ENCODE measurements at places on chromosomes 7 and 10.

- DNase-seq: no peak
Measured at GRCh38 chr10:87860156-87860795, 3.1 kb downstream of the KLLN start.

GRCh38 chr10:84447701-84448400 is 119.5 kb downstream of the CCSER2 start:
- DNase-seq: no peak

DNA sequence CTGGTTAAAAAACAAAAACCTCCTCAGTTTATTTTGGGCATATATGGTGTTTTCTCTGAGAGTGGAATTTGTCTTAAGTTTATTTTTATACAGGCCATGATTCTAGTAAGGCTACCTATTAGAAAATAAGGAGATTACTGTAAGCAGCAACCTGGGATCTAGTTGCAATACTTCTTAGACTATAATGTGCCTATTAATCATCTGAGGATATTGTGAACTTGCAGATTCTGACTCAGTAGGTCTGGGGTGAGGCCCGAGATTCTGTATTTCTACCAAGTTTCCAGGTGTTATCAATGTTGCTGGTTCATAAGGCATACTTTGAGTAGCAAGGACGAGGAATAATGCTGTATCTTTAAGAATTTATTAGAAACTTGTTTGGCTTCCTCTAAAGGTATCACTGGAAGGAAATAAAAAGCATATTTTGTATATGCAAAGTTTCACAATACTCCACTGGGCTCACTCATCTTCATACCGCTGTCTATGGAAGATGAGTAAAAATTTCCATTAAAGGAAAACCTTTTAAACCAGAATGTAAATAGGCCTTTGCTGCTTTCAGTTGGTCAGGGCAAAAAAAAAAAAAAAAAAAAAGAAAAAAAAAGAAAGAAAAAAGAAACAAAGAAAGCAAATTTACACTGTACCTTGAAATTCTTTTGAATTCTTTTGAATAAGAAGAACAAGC is 105.8 kb downstream of the BMPER start:
- no peak for DNase-seq

DNA sequence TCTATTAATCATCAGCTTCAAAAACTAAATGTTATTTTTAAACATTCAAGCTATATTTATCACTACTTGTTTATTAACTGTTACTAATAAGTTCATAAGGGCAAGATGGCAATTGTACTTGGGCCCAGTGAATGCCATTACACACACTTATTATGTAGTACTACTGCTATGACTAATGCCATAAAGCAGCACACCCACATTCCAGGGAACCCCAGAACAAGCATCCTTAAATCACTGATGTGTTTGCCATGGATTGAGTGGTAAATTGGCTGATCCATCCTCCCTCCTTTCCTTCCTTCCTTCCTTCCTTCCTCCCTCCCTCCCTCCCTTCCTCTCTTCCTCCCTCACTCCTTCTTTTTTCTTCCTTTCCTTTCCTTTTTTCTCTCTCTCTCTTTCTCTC is 37.4 kb upstream of the RSU1 start:
- DNase-seq: no peak

- DNase-seq: no peak
Measured at GRCh38 chr10:97826892-97827291, 22.8 kb upstream of the GOLGA7B start.

DNA sequence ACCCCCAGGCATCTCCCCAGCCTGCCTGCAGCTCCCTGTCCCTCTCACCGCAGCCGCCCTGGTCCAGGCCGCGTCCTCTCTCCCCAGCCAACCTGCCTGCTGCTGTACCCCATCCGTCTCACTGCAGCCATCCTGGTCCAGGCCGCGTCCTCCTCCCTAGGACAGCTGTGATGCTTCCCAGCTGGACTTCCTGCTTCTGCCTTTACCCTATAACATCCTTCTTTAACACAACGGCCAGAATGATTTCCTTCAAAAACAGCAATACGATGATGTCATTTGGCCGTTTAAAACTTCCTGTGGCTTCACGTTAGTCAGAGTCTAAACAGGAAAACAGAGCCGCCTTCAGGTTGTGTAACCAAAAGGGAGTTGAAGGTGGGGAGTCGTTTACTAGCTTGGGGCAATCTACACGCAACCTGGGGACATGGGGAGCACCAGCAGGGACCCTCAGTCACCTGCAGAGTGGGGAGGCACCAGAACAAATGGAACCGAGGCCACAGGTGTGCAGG is 32.2 kb upstream of the ZFAND2A start:
- no peak for DNase-seq

GRCh38 chr10:11913079-11913641 is 90.0 kb downstream of the PROSER2 start:
- DNase-seq: no peak

Measured in stimulated activated CD8-positive, alpha-beta memory T cell treated with anti-CD3 and anti-CD28 coated beads, Interleukin-7, amount 100 ng/mL, for 1 hour (primary cell).